Bronchial smooth muscle cell (primary cell): ENCODE measurements at places on chromosomes 6 and 20. TPM values are rescaled to one million over a fixed set of nuclear protein-coding genes. Genes with fewer than 3 reads are reported as not detected.

The RNF5 gene
- 14.4 and 15.6 TPM in 2 replicates for total RNA-seq

The MUC22 gene
- not detected in 2 replicates for total RNA-seq

The FAM217B gene
- total RNA-seq = 2.9 and 3.2 TPM in 2 replicates

The NNAT gene
- 0.26 and 0.47 TPM in 2 replicates for total RNA-seq

The CENPW gene
- total RNA-seq = 2.8 and 9.3 TPM in 2 replicates

The RAET1G gene
- 6.1 and 10.5 TPM in 2 replicates for total RNA-seq

The LY6G6D gene
- total RNA-seq = 0.47 TPM in 1 of 2 replicates, not detected in the other

The GINM1 gene
- total RNA-seq = 45.4 and 47.6 TPM in 2 replicates

The ARMH2 gene
- total RNA-seq = not detected in 2 replicates

The PHACTR1 gene
- total RNA-seq = under 0.01 and 0.34 TPM in 2 replicates

The LPIN3 gene
- 4.6 and 5.4 TPM in 2 replicates for total RNA-seq

The ETV7 gene
- total RNA-seq = 0.47 and 1.1 TPM in 2 replicates

The TPX2 gene
- total RNA-seq = 2.8 and 7.6 TPM in 2 replicates

The STX7 gene
- total RNA-seq = 31.5 and 34.3 TPM in 2 replicates

The KCNK15 gene
- 0.09 and 0.47 TPM in 2 replicates for total RNA-seq

The MYLIP gene
- total RNA-seq = 14.5 and 33.2 TPM in 2 replicates

The BPIFA1 gene
- total RNA-seq = not detected in 2 replicates

The DEF6 gene
- total RNA-seq = 1.5 and 4.4 TPM in 2 replicates

The HNF4A gene
- total RNA-seq = not detected in 2 replicates

The TINAG gene
- total RNA-seq = not detected in 2 replicates

The KIF25 gene
- not detected in 2 replicates for total RNA-seq

The RPS10 gene
- total RNA-seq = 2,222 and 2,837 TPM in 2 replicates

The HRH3 gene
- total RNA-seq = not detected in 2 replicates

The GMPR gene
- 4.4 and 5.8 TPM in 2 replicates for total RNA-seq

The TMEM244 gene
- total RNA-seq = 0.47 and 0.52 TPM in 2 replicates

The NKX2-2 gene
- total RNA-seq = under 0.01 TPM in 1 of 2 replicates, not detected in the other

The GSTA4 gene
- total RNA-seq = 43.6 and 51.7 TPM in 2 replicates

The SLC35D3 gene
- total RNA-seq = not detected in 2 replicates

The ELOVL2 gene
- total RNA-seq = not detected in 2 replicates

The TMC2 gene
- total RNA-seq = 0.09 TPM in 1 of 2 replicates, not detected in the other

The CPXM1 gene
- 0.47 and 1.0 TPM in 2 replicates for total RNA-seq

The TBX18 gene
- 8.2 and 32.6 TPM in 2 replicates for total RNA-seq

The C20orf144 gene
- under 0.01 and 0.16 TPM in 2 replicates for total RNA-seq

The TBXT gene
- not detected in 2 replicates for total RNA-seq

The HLA-DQB2 gene
- not detected in 2 replicates for total RNA-seq

The LY6G5C gene
- total RNA-seq = 0.09 and 0.63 TPM in 2 replicates

The C6orf163 gene
- 1.4 and 2.4 TPM in 2 replicates for total RNA-seq

The PRICKLE4 gene
- 0.16 TPM in 1 of 2 replicates, not detected in the other for total RNA-seq

The OXT gene
- total RNA-seq = not detected in 2 replicates

The LTB gene
- total RNA-seq = not detected in 2 replicates

The ARMC12 gene
- 0.32 and 0.60 TPM in 2 replicates for total RNA-seq

The E2F1 gene
- 0.77 and 1.3 TPM in 2 replicates for total RNA-seq

The FOXQ1 gene
- total RNA-seq = 1.3 and 2.2 TPM in 2 replicates

The SNAI1 gene
- total RNA-seq = 0.09 and 0.47 TPM in 2 replicates

The OR12D3 gene
- total RNA-seq = not detected in 2 replicates

The THBD gene
- total RNA-seq = 5.7 and 34.8 TPM in 2 replicates

The FAM229B gene
- total RNA-seq = 24.0 and 33.6 TPM in 2 replicates

The BACH2 gene
- total RNA-seq = 0.32 and 0.52 TPM in 2 replicates
